ENCODE measurements at places on chromosomes 5 and 9. TPM values are rescaled to one million over a fixed set of nuclear protein-coding genes. Genes with fewer than 3 reads are reported as not detected.
A peak's percentile ranks its signal among the peaks of the same experiment; 100 is the strongest.

GRCh38 chr9:132782037-132782436 lies 96.0 kb downstream of the AK8 start:
- DNase-seq, result no peak

DNA sequence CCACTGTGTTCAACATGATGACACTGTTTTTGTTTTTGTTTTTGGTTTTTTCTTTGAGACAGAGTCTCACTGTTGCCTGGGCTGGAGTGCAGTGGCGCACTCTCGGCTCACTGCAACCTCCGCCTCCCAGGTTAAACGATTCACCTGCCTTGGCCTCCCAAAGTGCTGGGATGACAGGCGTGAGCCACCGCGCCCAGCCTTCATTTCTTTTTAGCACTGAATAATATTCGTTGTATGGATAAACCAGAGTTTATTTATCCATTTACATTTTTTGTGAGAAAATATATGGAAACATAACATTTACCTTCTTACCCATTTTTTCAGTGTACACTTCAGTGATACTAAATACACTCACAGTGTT lies 4.2 kb downstream of the CARD19 start:
- no peak for DNase-seq

- DNase-seq, result no peak
Measured at GRCh38 chr9:115210699-115211098, 92.7 kb upstream of the TNC start.

GRCh38 chr5:68418201-68418600 lies 202.6 kb downstream of the PIK3R1 start:
- DNase-seq, result no peak

DNA sequence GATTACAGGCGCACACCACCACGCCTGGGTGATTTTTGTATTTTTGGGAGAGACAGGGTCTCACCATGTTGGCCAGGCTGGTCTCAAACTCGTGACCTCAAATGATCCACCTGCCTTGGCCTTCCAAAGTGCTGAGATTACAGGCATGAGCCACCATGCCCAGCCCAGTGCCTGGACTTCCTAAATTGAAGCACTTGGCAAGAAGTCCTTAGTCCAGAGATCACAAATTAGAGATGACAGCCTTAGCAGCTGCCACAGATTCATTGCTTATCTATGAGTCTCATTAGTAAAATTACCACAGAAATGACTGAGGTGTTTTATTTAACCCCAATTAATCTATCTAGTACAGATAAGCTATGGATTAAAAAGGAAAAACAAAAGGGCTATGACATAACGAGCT lies 19.2 kb downstream of the EFCAB9 start:
- no peak for DNase-seq

DNA sequence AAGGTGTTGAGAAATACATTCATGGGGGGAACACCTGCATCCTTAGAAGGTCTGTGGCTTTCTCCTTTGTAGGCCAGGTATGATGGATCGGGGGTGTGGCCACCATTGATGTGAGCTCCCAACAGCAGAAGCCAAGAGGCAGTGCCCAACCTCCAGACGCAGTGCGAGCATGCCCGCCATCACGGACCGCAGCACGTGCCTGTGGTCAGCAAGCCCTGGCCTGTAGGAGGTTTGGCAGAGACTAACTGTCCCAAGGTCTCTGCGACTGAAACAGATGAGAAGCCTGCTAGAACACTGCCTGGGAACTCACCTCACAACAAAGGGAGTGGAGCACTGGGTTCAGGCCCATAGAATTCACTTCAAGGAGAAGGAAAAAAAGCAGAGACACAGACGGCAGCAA lies 31.9 kb upstream of the ZNF354A start:
- no peak for DNase-seq

- DNase-seq, result no peak
Measured at GRCh38 chr9:89065921-89066320, 74.7 kb downstream of the S1PR3 start.

GRCh38 chr5:75856056-75856455 lies 138.8 kb upstream of the POC5 start:
- no peak for DNase-seq

DNA sequence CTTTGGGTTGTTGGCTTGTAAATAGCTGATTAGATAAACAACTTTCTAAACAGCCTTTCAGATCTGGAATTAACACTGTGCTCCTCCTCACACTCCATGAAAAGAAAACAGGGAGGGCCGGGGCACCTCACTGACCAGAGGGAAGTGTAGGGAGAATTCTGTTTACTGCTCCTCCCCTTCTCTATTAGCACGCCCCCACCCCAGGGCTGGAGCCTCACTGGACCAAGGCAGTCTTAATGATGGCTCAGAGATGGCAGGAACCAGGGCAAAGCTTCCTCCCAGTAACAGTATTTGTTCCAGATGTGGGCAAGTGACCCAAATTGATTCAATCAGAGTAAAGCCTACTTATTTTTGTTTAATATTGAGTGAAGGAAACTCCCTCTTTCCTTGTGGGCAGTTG lies 256.6 kb downstream of the MSX2 start:
- DNase-seq, result no peak

GRCh38 chr9:96232539-96233241 lies 69.3 kb downstream of the HSD17B3 start:
- DNase-seq, result peak; percentile 63

- no peak for DNase-seq
Measured at GRCh38 chr5:176862330-176862995, 36.7 kb downstream of the HK3 start.

DNA sequence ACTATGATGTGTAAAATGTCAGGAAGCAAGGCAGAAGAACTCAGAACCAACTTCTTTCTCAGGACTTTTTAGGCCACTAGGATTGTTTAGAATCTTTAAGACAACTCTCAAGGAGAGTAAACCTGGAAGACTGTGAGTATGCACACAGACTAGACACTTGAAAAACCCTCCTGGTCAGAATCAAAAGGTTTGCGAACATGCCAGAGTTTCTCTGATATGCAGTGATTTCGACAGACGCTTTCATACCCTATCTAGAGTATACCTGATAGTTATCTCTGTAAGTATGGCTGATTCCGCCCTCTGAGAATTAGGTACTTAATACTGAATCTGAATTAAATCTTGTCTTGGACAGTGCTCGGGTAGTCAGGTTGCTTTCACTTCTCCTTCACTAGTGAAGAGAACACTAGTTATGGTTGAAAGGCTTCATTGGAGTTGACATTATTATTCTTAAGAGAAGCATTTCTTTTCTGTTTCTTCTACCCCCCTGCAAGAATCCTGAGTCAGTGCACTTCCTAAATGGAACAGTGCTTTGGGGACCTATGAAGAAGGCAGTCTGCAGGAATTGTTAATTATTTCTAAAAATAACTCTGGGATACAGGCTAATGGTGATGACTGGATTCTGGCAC lies 158.1 kb downstream of the HACD4 start:
- DNase-seq, result no peak

DNA sequence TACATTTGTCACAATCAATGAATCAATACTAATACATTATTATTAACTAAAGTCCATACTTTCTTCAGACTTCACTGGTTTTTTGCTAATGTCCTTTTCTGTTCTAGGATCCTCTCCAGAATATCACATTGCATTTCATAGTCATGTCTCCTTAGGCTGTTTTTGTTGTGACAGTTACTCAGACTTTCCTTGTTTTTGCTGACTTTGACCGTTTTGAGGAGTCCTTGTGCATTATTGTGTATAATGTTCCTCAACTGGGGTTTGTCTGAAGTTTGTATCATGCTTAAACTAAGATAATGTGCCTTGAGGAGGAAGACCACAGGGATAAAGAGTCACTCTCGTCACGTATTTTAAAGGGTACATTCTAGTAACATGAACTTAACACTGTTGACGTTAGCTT lies 376.9 kb downstream of the NTRK2 start:
- DNase-seq, result no peak

- no peak for DNase-seq
Measured at GRCh38 chr9:112507001-112507680, 20.5 kb downstream of the KIAA1958 start.

- no peak for DNase-seq
Measured at GRCh38 chr5:1975898-1976765, 93.4 kb upstream of the IRX4 start.

DNA sequence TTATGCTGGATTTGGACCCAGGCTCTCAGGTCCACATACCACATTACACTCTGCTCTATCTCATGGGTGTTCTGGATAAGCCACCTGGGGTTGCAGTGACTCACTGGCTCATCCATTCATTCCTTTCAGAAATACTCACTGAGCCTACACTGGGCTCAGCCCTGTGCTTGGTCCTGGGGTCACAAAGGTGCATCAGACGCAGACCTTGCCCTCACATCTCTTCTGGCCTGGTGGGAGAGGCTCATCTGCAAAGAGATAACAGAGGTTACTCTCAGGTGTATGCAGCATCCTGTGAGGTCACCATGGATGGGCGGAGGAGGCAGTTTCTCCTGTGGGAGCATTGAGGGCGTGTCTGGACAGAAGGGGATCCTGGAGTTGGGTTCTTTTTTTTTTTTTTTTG lies 12.1 kb downstream of the CDHR2 start:
- peak; percentile 74 for DNase-seq

DNA sequence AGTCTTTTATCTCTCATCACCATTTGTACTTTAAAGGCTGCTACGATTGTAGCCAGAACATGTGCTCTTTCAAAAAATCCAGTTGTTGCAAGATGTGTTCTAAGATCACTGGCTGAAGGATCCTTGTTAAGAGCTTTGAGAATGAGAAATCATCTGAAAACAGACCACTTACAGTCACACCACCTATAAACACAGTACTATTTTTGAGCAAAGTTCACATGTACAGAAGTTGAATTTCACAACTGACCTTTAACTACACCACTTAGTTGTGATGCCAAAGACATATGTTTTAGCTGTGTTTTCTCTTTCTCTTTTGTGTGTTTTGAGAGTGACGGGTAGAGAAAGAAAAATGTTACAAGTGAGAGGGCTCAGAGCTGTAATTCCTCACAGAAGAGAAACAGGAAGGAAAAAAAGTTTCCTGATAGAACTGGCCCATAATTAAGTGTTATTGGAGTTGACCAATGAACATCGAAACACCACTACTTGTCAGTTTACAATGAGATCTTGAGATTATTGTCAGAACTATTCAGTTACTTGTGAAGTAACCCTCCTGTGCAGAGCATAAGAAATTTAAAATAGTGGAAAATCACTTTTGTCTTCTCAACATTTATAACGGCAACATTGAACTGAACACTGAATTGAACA lies 245.4 kb downstream of the MLLT3 start:
- no peak for DNase-seq

GRCh38 chr5:171506951-171507350 lies 87.5 kb downstream of the FGF18 start:
- DNase-seq, result no peak

GRCh38 chr5:122561209-122561608 lies 213.7 kb upstream of the SNX2 start:
- DNase-seq, result no peak

GRCh38 chr5:152644029-152644728 lies 239.1 kb upstream of the NMUR2 start:
- no peak for DNase-seq

GRCh38 chr5:9121597-9121996 lies 424.3 kb downstream of the SEMA5A start:
- DNase-seq, result no peak

DNA sequence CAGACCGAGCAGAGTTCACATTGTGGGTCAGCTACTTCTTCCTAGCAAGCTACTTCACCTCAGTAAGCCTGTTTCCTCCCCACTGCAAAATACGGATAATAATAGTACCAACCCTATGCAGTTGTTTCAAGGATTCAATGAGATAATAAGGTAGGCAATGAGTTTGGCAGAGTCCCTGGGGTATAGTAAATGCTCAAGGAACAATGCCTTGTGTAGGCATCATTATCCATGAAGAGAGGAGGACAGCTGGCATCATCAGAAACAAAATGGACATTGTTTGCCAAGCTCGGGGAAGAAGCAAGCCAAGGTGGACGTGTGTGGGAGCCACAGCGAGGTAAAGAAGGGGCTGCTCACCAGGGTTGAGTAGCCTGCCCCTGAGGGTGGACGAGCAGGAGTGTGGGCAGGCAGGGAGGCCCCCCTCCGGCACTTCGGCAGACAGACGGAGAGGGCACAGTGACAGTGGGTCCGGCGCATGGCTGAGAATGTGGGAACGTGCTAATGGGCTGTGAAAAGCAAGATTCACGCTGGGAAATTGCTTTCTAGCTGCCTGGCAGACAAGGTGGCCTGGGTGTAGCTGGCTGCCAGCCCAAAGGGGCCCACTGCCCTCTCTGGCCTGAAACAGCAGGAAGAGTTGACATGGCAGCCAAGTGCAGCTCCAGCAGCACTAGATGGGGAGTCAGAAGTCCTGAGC lies 10.1 kb downstream of the CAMK2A start:
- DNase-seq, result no peak

- no peak for DNase-seq
Measured at GRCh38 chr9:2066312-2067273, 51.4 kb downstream of the SMARCA2 start.

GRCh38 chr9:137280474-137281344 lies 3.2 kb downstream of the TOR4A start:
- DNase-seq, result no peak

- DNase-seq, result peak; percentile 14
Measured at GRCh38 chr5:180817893-180818674, 15.5 kb upstream of the MGAT1 start.

GRCh38 chr5:7394889-7395431 lies 978 bp upstream of the ADCY2 start:
- no peak for DNase-seq

PLAC8L1 gene
- total RNA-seq, result 2.0 TPM

SHISAL2B gene
- not detected for total RNA-seq

TRPM6 gene
- 3.3 TPM for total RNA-seq

OLFML2A gene
- total RNA-seq, result 9.1 TPM

TEX48 gene
- total RNA-seq, result not detected

PCA3 gene
- 0.40 TPM for total RNA-seq

HRCT1 gene
- 18.4 TPM for total RNA-seq

TMEM174 gene
- total RNA-seq, result not detected

PTPN3 gene
- 43.8 TPM for total RNA-seq

LVRN gene
- 4.0 TPM for total RNA-seq

LCN1 gene
- not detected for total RNA-seq

RMI1 gene
- 8.4 TPM for total RNA-seq

ANKRD18B gene
- not detected for total RNA-seq

SLC36A3 gene
- total RNA-seq, result not detected

HK3 gene
- 1.6 TPM for total RNA-seq

PCDHGB5 gene
- 9.1 TPM for total RNA-seq

DPH7 gene
- total RNA-seq, result 52.5 TPM

SLC2A6 gene
- total RNA-seq, result 10.7 TPM

RASEF gene
- 31.9 TPM for total RNA-seq

Data from Peyer's patch (tissue), 4 donors.